Glomerular endothelial cell (primary cell): ENCODE measurements at places on chromosomes 12 and 14. TPM values are rescaled to one million over a fixed set of nuclear protein-coding genes. Genes with fewer than 3 reads are reported as not detected.

The TROAP gene
- total RNA-seq: 4.7 and 11.4 TPM in 2 replicates

The KRT7 gene
- 92.6 and 240 TPM in 2 replicates for total RNA-seq

DNA sequence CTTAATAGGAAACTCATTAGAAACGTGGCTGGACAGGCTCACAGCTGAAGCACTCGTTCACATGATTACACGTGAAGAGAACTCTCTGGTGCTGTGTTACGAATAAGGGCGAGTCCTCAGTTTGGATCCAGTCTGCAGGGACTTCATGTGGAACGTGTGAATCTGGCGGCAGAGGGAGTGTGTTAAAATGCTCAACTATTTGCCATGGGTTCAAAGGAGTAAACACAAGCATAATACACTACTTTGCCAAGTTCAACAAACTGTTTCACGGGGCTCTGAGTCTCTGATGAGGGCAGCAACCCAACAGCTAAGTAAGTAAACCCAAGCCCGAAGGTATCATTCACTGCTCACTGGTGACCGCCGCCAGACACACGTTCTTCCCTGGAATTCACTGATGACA, 42.4 kb downstream of the NUAK1 start:
- no peak for DNase-seq

GRCh38 chr12:117513353-117513752, 151.9 kb upstream of the NOS1 start:
- DNase-seq: no peak

- no peak for DNase-seq
These were observed 62.3 kb downstream of the PDE6H start for GRCh38 chr12:15035185-15035584.

DNA sequence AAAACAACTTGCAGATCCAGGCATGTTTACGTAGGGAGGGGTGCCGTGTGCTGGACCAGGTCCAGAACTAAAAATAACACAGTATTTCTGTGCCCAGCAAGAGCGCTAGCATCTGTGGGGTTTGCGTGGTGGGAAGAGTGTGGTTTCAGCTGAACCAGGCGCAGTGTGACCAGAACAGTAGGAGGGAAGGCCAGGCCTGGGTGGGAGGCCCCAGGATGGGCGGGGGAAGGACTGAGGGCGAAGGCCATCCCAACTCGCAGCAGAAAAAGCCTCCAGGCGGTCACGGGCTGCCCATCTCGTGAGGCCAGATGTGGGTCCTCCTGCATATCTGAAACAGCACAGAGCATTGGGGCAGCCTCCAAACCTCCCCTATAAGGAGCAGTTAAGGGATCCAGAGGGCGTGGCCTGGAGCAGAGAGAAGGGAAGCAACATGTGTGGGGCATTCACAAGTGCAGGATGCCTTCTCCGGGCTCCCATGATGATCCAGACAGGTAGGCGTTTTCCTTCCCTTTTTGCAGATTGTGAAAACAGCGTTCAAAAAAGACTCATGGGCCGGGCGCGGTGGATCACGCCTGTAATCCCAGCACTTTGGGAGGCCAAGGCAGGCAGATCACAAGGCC, 17.8 kb upstream of the CD9 start:
- DNase-seq: no peak

DNA sequence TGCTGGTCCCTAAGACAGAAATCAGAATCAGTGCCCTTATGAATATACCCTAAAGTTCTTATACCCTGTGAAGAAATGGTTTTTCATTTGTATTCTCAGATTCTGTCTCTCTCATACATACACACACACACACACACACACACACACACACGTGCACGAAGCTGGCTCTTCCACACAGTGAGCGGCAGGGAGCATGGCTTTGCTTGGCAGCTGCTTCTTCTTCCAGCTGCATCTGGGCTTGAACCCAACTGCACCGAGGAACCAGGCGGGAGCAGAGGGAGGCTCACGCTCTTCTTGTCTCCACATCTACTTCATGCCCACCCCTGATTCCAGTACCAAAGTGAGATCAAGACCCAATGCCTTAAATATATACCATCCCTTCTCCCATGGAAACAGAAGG, 19.4 kb downstream of the GRIN2B start:
- DNase-seq: no peak
